Mesothelial cell of epicardium (in vitro differentiated cells): ENCODE measurements at places on chromosomes 7 and 10. TPM values are rescaled to one million over a fixed set of nuclear protein-coding genes. Genes with fewer than 3 reads are reported as not detected.

GRCh38 chr10:64156166-64156565 is 635.0 kb downstream of the REEP3 start:
- no peak for DNase-seq

GRCh38 chr7:79403451-79403850 is 50.0 kb downstream of the MAGI2 start:
- DNase-seq = no peak

- peak; percentile 64 for DNase-seq
Observed at GRCh38 chr7:149772241-149772955, 990 bp downstream of the ZNF467 start.

- no peak for DNase-seq
Observed at GRCh38 chr7:132084776-132085388, 491.4 kb downstream of the PLXNA4 start.

GRCh38 chr7:151251328-151251688 is 2.8 kb upstream of the SMARCD3 start:
- peak; percentile 57 for DNase-seq

DNA sequence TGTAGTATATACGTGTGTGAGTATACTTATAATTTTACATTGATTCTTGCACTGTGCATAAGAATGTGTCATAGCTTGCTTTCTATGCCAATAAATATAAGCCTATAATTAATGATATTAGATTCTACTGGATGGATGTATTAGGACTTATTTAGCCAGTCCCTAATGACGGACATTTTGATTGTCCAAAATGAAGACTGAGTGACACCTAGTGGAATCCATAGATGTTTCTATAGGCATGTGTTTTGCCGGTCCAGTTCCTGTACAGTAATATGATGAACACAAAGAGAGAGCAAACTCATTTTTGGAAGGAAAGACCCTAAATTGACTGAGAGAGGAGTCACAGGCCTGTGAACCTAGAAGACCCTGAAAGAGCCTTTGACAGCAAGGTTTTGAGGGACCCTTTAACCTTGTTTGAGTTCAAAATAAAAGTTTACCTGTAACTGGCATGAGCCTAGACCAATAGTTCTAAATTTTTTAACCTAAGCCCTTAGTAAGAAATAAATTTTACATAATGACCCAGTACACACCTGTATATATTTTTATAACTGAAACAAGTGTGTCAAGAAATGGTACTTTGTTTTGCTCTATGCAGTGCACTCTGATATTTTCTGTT is 42.4 kb upstream of the AGBL3 start:
- no peak for DNase-seq

DNA sequence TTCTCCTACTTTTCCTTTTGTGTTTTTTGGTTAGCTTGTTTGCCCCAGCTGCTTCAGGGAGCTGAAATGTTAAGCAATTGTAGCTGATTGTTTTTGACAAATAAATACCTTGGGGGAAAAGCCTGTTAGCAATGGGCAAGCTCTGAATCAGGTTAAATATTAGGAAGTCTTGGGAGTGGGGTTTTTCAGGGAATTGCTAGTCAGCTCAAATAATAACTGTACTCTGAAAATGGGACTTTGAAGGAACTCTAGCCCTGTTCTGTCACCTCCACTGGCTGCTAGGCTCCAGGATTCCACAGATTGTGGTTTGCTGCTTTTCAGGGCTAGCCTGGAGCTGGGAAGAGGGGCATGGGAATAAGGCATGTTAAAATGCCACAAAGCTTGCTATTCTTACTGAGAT is 39.5 kb downstream of the ADK start:
- no peak for DNase-seq

GRCh38 chr7:132149436-132150304 is 426.6 kb downstream of the PLXNA4 start:
- no peak for DNase-seq

GRCh38 chr7:14937581-14937980 is 35.0 kb upstream of the DGKB start:
- DNase-seq = no peak

- no peak for DNase-seq
Observed at GRCh38 chr7:68994841-68995240, 603.4 kb upstream of the AUTS2 start.

DNA sequence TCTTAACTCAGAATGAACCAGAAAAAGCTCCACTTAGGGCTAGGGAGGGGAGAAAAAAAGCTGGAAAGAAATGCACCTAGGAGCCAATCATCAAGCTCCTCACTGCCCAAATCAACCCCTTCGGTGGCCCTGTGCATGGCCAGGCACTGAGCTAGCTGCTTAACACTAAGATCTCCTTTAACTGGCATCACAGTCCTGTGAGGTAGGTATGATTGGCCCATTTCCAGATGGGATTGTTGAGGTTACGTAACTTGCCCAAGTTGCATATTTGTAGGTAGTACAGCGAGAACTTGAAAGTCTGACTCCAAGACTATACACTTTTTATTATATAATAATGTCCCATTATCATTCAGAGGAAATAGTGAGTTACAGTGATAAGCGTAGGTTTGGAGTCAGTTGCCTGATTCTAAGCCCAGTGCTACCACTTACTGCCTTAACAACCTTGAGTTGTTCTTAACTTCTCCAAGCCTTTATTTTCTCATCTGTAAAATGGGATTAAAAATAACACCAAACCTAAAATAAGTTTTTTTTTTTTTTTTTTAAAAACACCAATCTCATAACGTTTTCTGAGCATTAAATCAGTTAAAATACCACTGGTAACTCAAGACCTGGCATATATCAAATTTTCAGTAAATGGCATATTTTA is 37.2 kb upstream of the ACSL5 start:
- no peak for DNase-seq

GRCh38 chr10:110008518-110009339 is 945 bp downstream of the ADD3 start:
- no peak for DNase-seq

DNA sequence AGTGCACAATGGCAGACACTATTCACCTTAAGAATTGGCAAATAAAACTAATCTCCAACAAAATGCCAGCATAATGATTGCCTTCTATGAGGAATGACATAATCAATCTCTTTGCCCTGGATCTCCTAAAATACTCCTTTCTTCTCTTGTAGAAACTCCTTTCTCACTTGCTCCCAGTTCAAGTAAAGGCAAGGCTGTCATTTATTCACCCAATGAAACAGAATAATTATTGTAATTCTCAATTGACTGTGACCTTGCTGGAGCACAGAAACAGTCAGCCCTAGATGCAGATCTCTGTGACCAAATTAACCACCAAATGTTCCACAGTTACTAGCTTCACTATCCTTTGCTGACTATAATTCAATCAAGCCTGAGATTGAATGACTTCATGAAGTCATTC is 99.3 kb downstream of the SEMA3C start:
- no peak for DNase-seq

DNA sequence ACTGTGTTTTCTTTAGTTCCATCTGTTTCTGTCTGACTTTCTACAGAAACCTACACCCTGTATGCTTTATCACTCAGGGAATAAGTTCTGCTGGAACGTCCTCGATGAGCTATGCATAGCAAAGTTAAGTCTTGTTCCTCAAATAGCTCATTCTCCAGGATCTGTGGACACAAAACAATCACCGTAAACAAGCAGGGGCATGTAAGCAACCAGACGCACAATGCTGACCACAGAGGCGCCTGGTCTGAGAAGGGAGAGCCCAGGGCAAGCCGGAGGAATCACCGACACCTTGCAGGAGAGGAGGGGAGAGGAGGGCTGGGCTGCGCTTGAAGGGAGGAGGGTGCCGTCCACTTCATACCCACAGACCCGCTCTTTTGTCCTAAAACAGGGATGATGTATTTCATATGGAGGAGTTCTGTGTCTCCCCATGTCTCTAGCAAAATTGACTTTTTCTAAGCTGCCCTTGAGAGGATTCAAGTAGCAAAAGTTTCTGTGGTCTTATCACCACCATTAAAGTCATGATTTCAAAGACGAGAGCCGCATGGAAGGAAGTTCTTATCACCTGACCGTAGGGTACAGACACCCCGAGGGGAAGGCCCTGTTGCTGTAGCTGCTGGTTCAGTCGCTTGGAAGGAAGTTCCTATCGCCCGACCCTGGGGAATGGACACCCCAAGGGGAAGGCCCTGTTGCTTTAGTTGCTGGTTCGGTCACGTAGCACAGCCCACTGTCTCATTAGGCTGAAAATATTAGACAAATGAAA is 14.3 kb downstream of the CALML3 start:
- peak; percentile 4 for DNase-seq

- no peak for DNase-seq
Observed at GRCh38 chr10:60439641-60440040, 50.0 kb upstream of the ANK3 start.

DNA sequence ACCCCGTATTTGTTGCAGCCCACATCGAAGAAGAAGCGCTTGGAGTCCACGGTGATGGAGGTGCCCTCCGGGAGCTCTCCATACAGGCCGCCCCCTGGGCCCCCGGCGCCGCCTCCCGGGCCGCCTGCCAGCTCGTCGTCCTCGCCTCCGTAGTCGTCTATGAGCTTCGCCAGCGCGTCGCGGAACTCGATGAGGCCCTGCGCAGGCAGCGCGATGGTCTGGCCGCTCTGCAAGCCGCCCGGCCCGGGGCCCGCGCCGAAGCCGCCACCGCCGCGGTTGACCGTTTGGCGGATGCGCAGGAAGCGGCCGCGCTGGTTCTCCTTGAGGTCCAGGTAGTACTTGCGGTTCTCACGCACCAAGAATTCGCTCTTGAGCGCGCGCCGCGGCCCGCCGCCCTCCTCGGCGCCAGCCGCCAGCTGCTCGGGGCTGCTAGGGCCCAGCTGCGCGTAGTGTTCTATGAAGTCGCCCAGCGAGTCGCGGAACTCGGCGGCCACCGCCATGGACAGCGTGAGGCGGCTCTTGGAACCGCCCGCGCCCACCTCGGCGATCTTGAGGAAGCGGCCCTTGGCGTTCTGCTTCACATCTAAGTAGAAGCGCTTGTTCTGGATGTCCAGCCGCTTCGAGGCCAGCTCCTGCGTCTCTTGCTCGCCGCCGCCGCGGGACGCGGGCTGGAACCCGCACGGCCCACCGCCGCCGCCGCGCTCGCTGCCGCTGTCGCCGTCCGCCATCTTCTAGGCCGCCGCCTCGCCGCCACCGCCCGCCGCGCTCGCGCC is 523 bp downstream of the PURB start:
- peak; percentile 71 for DNase-seq

- no peak for DNase-seq
Observed at GRCh38 chr10:102916173-102916572, 1.9 kb upstream of the CNNM2 start.

DNA sequence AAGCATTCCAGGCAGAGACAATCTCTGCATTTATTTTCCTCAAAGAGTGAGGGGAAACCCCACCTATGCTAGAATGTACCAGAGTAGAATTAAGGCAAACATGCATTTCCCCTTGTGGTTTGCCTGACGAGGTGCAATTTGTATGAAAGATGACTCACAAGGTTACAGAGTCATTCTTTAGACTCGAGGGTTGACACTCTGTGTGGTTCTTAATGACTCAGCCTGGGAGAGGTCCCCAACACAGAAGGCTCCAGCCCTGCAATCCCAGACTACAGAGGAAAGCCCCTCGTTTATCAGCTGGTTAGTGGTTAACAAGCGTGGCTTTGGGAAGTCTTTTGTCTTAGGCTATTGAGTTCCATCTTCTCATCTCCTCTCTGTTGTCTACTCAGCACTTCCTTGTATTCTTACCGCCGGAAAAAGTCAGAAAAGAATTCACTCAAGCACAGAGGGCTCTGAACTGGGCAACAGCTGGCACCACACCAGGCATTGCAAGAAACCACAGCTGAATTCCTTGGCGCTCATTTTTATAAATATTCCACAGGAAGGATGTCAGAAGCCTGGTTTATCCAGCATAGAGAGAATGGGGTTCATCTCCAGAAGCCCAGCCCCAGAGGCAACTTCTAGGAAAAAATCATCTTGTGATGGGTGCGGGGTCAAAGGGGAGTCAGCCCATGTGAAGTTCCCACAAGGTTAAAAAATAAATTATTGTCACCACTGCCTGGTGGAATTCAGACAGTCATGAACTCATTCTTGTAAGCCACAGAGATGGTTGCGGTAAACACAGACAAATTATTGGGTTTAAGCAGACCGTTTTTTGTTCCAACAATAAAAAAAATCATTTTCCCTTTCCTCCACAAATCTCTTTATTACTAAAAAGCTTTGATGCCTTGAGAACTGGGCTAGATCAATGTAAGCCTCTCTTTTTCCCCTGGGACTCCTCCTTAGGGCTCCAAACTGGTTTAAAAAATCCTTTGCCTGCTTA is 24.5 kb upstream of the SVIL start:
- no peak for DNase-seq

GRCh38 chr10:85914720-85915119 is 451.9 kb downstream of the GRID1 start:
- DNase-seq = no peak

GRCh38 chr7:134669388-134669787 is 22.7 kb downstream of the BPGM start:
- DNase-seq = no peak

DNA sequence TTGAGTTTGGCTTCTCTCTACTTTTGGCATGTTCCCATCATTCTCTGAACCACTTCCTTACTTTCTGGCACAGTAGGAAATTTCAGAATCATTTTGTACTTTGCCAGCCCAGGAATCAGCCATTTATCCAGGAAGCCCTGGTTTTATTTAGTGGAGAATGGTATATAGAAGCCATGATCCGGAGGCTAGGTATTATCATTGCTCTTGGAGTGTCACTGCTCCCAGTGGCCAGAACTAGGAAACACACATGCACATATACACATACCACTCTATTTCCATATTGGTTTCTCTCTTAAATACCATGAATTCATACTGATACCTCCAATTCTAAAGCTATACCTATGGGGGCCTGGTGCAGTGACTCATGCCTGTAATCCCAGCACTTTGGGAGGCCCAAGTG is 36.3 kb downstream of the SUFU start:
- no peak for DNase-seq

Gene NOLC1
- 65.5 to 75.2 TPM (median 69.9 TPM) in 3 replicates for total RNA-seq

Gene EBLN1
- total RNA-seq = not detected in 3 replicates

Gene TAS2R4
- 3.3 to 4.3 TPM (median 3.5 TPM) in 3 replicates for total RNA-seq

Gene RADIL
- 3.3 to 4.2 TPM (median 4.0 TPM) in 3 replicates for total RNA-seq

Gene CALML3
- 0.07 TPM in 1 of 3 replicates, not detected in the others for total RNA-seq

Gene SPDYE11
- 0.11 to 0.18 TPM in 2 of 3 replicates, not detected in the other for total RNA-seq

Gene GPR22
- not detected in 3 replicates for total RNA-seq

Gene SLC18A2
- 0.07 to 0.13 TPM (median 0.09 TPM) in 3 replicates for total RNA-seq
